ENCODE measurements at places on chromosomes 4 and X.

GRCh38 chrX:20348139-20348538, 81.4 kb upstream of the RPS6KA3 start:
- DNase-seq, result no peak

DNA sequence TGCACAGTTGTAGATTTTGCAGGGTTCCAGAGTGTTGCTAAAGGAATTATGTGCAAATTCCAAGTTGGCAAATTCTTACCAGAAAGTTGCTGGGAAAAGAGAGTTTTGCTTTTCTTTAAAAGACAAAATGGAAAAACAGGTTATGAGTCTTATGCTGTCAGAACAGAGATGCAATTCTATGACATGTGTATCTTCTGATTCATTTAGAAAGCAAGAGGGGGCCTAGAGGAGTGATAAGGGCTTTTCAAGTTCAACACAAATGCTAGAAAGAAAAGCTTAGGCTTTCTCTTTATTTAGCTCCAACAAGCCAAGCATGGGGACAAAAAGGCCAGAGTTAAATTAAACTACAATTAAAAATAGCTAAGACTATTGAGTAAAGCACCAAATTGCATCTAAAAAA, 72.4 kb upstream of the GATB start:
- DNase-seq, result no peak

- DNase-seq, result no peak
Observed at GRCh38 chr4:78022517-78022916, 34.6 kb upstream of the FRAS1 start.

DNA sequence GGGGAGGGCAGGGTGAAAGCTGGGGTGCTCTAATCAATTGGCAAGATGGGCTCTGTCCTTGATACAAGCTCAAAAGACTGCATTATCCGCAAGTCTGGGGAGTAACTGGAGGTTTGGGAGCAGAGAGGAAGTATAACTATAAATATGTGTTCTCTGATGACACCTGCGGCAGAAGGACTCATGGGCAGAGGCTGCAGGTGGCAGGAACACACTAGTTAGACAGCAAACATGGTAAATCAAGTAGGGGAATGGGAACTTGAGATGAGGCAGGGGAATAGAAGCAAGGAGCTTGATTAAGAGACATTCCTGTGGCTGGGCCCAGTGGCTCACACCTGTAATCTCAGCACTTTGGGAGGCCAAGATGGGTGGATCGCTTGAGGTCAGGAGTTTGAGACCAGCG, 30.3 kb downstream of the SH3KBP1 start:
- DNase-seq, result no peak

DNA sequence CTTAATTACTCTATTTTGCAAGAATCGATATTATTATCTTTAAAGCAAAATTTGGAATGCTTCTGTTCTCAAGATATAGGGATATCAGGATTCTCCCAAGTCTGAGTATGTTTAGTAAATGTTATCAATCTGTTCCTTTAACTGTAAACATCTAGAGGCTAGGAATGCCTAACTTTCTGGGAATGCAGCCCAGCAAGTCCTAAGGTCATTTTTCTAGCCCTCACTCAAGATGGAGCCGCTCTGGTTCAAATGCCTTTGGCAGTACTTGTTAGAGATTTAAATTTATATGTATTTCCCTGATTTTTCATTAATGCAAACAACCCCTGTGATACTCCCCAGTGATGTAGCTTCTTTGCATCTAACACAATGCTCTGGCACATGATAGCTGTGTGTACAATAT, 623.8 kb upstream of the LCORL start:
- no peak for DNase-seq

GRCh38 chr4:6257247-6258025, 12.2 kb upstream of the WFS1 start:
- peak; percentile 69 for DNase-seq

DNA sequence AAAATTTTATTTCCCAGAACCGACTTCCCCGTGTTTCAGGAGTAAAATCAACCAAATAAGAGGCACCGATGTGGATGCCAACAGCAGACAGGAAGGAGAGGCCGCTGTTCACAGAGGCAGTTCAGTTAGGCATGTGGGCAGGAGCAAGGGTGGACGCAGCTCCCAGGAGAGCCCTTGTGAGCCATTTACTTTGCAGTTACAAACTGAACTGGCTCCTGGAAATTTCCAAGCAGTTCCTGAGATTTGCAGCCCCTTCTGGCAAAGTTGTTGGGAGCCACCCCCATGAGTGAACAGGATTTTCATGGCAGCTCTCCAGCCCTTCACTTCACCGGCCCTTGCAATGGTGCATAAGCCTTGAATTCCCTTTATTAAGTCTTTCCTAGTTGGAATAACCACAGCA, 189.1 kb downstream of the AFAP1 start:
- no peak for DNase-seq

DNA sequence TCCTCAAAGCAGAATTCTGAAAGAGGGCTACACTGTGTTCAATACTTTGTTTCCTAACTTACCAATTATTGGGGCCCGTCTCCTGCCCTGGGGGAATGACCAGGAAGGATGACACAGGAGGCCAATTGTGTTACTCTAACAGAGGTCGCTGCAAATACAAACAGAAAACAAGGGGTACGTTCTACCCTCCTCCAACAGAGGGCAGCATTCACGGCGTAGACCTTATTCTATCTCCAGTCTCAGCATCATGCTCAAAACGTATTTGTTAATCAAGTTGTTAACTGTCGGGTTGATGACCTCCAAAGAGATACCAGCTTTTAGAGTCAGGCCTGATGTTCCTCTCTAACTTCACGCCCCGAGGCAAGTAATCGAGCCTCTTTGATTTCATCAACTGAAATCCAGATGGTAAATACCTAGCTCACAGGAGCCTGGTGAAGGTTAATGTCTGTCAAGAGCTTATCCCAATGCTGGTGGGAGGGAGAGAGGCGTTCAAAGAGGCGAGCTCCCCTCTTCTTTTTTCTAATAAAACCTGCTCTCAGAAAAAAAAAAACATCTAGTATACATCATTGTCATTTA, 181.0 kb upstream of the KCNIP4 start:
- DNase-seq, result peak; percentile 52

GRCh38 chrX:21176921-21177571, 197.2 kb upstream of the CNKSR2 start:
- DNase-seq, result peak; percentile 15

- no peak for DNase-seq
Observed at GRCh38 chr4:38178392-38178995, 218.3 kb downstream of the PTTG2 start.

GRCh38 chrX:96379951-96380350, 304.7 kb upstream of the DIAPH2 start:
- DNase-seq, result no peak

DNA sequence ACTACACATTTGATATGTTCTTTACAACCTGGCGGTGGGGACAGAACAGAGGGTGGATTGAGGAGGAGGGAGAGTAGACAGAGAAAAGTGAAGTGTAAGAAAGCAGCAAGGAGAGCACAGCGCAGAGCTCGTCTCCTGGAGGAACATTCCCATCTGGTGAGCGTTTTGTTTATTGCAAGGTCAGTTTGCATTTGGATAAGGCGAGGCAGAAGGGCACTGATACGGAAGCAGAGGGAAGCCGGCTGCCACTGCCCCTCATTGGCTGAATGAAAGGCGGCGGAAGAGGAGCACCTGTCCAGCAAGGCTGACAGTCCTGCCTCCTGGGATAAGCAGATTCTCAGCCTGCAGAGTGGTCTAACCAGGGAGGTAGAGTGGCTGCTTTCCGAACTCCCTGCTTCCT, 83.2 kb downstream of the GPR143 start:
- peak; percentile 8 for DNase-seq

GRCh38 chrX:139196890-139197289, 333.6 kb upstream of the F9 start:
- DNase-seq, result no peak

DNA sequence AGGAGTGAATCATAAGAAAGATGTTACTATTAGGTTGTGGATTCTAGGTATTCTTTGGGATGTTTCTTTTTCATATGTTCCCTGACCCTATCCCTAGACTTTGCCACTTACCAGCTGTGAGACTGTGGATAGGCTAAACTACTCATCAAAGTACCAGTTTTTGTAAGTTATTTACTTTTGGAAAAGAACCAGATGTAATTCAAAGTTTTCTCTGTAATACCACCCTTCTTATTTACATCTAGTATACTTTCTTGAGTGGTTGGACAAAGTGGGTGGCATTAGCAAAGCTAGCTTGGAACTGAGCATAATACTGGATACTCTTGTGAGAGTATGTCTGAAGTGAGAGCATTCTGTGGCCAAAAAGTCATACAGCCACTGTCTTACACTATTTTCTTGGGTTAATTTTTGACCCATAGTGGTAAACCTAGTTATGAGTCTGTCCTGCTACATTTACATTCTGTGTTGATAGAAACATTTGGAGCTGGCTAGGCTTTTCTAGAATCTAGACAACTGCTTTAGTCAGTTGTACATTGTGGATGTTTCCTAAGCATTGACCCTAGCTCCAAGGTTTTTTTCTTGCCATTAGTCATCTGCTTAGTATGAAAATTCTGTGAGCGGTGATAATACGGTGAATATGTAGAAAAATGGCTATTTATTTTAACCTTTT, 41.7 kb downstream of the KDM6A start:
- peak; percentile 86 for DNase-seq

GRCh38 chr4:732911-733630, 27.4 kb downstream of the PCGF3 start:
- no peak for DNase-seq

GRCh38 chrX:47321823-47322371, 48.5 kb upstream of the ZNF157 start:
- DNase-seq, result no peak

DNA sequence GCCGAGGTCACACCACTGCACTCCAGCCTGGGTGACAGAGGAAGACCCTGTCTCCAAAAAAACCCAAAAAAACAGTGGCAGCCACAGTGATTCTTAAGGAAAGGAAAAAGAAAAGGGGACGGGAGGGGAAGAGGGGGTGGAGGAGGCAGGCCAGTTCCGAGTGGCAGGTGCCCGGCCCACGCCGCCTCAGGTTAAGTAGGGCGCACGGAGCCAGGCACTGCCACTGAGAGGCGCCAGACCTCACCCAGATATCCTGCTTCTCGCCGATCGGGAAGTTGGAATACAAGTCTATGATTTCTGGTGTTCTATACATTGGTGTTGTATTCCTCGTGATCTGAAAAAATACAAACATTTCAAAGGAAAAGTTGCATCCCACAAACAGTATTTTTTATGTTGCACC, 35.9 kb downstream of the GAK start:
- DNase-seq, result no peak

DNA sequence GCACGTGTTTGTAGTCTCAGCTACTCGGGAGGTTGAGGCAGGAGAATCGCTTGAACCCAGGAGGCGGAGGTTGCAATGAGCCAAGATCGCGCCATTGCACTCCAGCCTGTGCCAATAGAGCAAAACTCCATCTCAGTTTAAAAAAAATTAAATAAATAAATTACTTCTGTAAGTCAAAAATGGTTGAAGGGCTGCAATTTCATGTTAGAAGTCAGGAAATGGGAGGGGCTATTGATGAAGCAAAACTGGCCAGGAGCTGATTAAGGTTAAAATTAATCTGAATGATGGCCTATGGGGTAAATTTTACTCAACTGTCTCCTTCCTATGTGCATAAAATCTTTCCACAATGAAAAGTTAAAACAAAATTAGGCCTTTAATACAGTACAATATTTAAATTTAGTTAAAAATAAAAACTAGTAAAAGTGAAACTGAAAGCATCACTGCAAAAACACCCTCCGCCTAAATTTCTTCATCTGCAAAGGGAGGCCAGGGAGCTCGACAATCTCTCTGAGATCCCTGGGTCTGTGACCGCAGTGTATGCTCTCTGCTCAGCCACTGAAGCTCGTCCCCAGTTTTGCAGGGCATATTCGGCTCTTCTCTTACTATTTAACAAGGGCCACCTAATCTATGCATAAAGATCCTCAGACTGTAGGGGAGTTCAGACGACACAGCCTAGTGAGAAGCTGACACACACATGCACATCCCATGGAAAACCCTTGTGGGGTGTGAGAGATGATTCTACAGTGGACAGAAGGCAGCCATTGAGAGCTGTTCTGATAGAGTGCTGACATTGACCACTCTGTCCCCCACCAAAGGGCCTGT, 57.2 kb downstream of the IRF2 start:
- no peak for DNase-seq

DNA sequence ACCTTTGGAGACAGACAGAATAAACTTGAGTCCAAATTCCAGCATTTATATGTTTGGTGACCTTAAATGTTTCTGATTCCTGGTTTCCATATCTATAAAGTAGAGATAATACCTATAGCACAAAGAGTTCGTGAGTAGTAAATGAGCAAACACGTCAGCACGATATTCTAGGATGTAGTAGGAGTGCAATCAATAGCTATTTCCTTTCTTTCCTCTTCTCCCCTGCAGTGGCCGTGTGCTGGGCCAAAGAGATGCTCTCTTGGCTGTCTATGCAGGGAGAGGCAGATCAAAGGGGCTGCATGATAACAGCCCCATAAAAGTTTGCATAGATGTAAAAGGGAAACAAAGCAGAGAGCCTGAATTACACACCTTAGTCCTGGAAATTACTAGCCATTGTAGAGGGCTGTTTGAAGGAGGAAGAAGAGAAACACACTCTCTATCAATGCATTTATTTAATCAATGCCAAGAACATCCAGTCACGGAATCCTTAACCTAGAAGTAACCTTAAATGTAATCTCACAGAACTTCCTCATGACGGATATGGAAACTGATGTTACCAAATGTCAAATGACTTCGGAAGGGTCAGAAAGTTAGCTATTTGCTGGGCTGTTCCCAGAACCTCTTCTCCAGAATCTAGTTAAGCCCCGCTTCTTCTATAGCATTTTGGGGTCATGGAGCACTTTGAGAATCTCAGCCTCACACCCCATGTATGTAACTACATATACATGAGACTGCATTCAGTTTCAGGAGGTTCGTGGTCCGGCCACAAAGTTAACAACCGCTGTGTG, 35.5 kb upstream of the PLAC8 start:
- no peak for DNase-seq

GRCh38 chrX:95764972-95765451, 919.6 kb upstream of the DIAPH2 start:
- peak; percentile 52 for DNase-seq

- peak; percentile 89 for DNase-seq
Observed at GRCh38 chrX:11893933-11894710, 136.1 kb downstream of the MSL3 start.

DNA sequence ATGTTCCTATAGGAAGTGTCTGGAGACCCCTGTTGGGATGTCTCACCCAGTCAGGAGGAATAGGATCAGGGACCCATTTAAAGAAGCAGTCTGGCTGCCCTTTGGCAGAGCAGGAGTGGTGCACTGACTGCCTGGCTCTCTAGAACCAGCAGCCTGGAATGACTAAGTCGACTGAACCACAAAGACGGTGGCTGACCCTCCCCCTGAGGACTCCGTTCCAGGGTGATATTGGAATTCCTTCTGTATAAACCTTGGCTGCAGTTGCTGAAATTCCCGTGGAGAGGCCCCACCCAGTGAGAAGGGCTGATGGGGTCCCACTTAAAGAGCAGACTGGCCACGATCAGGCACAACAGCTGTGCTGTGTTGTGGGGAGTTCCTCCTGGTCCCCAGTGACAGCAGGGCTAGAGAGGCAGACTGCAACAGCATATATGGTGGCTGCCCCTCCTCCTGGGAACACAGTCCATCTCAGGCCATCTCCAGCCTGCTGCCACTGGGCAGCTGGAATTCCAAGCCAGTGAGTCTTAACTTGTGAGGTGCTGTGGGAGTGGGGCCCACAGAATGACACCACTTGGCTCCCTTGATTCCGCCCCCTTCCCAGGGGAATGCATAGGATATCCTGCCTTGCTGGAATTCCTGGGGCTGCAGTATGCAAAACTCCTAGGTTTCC, 41.8 kb upstream of the RLIM start:
- no peak for DNase-seq

- DNase-seq, result peak; percentile 58
Observed at GRCh38 chr4:57612279-57612678, 502.1 kb upstream of the IGFBP7 start.

- no peak for DNase-seq
Observed at GRCh38 chr4:185323606-185324005, 72.1 kb downstream of the LRP2BP start.
